ENCODE measurements at places on chromosomes 3 and 15.

DNA sequence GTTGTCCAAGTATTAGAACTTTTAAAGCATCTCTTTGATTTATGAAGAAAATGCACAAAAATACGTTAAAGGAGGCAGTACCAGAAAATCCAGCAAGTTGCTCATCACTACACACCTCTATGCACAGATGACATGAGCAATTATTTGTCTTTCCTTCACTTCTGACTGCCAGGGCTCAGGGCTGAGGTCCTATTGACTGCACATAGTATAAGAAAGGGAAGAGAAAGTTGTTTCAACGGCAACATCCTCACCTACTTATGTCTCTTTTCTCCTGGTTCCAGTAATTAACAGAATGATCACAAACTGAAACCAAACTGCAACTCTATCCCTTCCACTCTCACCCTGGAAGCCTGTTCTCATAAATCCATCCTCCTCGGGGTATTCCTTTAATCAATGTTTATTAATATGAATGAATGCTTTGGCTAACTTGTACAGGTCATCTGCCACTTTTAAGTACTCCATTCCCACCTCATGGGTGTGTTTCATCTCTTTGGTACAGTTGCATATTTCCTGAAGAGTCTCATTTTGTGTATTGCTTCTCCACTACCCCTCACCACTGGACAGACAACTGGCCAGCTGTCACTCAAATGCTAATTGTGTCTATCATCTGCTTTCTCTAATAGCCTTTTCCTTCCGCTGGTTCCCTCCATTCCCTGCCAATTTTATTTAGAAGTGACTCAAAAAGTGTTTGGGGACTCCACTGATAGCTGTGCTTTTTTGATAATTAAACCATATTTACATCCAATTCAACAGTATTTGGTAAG lies 34.5 kb downstream of the RAB27A start:
- DNase-seq = no peak

DNA sequence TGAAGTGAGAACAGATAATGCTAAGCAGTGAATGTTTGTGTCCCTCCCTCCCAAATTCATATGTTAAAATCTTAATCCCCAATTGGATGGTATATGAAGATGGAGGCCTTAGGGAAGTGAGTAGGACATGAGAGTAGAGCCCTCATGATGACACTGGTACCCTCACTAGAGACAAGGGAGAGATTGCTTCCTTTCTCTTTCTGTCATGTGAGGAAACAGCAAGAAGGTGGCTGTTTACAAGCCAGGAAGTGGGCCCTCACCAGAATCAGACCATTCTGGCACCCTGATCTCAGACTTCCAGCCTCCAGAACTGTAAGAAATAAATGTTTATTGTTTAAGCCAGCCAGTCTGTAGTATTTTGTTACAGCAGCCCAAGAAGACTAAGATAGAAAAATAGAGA lies 209.5 kb downstream of the SATB1 start:
- no peak for DNase-seq

DNA sequence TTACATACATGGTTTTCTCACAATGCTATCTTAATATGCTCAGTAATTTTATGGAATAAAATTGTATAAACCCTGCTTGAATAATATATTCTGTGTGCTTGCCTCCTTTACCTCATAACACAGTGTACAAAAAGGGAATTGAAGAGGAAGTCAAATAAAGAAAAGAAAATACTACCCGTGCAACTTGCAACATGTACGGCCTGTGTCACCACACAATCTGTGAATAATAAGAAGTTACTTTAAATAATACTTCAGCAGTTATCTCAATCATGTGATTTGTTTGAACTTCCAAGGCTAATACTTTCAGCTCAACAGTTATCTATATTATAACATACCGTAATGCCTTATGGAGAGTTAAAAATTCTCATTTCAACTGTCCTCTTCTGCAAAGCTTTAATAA lies 58.1 kb upstream of the SATB1 start:
- no peak for DNase-seq

DNA sequence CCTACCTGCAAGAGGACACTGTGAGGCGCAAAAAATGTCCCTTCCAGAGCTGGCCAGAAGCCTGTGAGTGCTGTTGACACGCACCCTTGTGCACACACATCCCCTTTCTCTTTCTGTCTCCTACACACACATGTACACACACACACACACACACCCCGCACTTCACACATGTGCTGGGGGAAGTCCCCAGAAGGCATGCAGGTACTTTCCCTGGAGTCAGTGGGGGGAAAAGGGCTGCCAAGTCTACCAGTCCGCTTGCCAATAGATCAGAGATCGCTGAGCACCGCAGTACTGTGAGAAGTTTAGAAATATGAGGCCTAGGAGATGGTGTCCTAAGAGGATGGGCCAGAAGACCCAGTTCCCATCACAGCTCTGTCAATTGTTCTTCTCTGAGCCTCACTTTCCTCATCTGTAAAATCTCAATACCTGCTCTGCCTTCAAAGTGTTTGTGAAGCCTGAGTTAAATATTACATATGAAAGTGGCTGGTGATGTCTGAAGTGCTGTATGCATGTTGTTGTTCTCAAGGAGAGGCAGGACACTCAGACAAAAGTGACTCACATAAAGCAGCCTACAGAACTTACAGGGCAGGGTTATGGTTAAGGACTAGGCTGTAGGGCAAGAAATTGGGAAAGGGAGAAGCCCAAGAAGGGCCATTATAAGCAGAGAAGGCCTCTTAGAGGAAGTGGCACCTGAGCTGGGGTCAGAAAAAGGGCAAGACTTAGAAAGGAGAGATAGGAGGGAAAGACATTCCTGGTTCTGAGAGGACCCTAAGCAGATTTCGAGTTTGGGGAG lies 6.8 kb downstream of the IL17RE start:
- DNase-seq = peak; percentile 35

DNA sequence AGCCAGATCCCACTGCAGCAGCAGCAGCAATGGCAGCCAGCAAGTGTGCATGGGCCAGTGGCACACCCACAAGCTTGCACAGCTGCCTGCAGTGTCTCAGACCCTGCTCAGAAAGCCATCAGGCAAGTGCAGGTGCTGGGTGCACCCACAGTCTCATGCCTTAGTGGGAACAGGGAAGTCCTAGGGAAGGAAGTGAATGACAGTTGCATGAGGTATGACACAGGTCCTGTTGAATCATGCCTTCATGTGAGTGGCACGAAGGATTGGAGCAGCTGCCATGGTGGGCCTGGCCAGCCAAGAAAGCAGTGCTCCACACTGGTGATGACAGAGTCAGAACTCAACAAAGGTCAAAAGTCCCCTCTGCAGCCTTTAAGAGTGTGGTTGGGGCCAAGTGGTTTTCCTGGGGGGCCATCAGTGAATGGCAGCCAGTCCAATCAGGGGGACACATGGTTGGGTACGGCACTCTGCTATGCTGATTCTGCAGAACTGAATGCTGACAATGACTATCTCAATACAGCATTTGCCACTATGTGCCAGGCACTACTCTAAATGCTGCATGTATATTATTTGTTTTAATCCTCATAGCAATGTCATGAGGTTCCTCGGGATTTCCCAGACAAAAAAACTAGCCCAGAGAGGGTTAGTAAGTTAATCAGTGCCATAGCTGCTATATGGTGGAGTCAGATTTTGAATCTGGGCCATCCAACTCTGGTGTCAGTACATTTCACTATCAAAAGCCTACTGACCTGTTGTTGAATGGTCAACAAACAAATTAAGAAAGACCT lies 94.3 kb downstream of the AQP9 start:
- DNase-seq = no peak

DNA sequence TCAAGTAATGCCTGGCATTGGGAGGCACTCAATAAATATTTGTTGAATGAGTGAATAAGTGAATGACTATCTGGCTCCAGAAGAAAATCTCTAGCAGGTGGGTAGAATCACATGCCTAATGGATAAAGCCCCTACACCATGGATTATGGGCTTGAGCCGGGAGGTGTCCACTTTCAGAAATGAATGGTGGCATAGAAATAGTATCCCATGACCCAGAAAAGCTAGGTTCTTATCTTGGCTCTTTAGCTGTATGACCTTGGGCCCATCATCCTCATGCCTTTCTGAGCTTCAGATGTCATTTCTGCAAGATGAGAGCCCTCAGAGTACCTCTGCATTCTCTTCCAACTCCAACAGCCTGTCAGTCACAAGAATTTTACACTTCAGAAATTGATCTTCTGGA lies 37.3 kb upstream of the TNIK start:
- no peak for DNase-seq

- no peak for DNase-seq
Measured at GRCh38 chr3:129425213-129425612, 3.2 kb downstream of the EFCAB12 start.

DNA sequence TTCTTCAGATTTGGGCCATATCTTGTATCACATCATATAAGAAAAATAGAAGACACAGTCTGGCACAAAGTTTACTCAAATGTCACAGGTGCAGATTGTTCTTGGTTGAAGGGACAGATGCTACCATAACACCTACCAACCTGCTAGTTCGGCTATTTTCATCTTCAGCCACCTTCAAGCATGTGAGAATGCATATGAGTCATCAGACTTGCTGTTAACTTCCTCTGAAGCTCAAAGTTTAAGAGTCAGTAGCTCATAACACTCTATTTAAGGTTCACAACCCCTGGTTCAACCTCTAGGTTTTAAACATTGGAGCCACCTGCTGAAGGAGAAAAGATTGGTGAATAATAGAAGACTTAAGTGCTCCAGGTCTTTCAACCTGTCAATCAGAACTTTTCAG lies 522.8 kb downstream of the NLGN1 start:
- no peak for DNase-seq

DNA sequence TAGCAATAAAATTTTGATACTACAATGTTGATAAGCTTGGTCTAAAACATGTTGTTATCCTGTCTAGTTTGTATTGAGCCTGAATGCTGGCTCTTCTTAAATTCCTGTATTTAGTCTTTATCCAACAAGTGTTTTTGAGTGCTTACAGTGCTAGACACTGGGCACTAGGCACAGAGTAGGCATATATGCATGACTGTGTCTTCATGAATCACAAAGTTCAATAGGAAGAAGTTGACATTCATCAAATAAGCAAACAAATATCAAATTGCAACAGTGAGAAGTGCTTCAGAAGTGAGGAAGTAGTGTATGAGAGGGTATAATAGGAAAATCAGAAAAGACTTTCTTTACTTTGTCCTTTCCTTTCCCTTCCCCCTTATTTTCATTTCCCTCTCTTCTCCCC lies 6.8 kb downstream of the CD96 start:
- DNase-seq = no peak

GRCh38 chr3:14278265-14278798 lies 99.7 kb downstream of the LSM3 start:
- no peak for DNase-seq

- DNase-seq = peak; percentile 67
Measured at GRCh38 chr3:112043621-112044201, 9.2 kb downstream of the TMPRSS7 start.

GRCh38 chr15:52728899-52729298 lies 49.7 kb upstream of the ATOSA start:
- DNase-seq = no peak

DNA sequence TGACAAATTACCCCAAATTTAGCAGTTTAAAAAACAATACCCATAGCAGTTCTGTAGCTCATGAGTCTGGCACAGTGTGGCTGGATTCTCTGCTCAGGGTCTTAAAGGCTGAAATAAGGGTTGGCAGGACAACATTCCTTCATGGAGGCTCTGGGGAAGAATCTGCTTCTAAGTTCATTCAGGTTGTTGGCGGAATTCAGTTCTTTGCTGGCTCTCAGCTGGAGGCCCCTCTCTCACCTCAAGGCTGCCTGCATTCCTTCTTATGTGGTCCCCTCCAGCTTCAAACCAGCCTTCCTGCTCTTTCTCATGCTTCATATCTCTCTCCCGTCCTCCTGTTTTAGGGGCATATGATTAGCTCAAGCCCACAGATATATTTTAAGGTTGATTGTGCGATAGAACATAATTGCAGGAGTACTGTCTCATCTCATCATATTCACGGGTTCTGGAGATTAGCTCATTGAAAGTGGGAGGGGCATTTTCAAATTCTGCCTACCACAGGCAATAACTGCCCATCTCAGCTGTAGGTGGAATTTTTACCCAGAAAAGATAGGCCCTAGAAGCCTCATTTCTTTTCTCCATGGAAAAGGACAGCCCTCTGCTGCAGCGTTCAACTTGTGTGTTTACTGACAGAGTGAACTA lies 5.6 kb upstream of the ZBTB47 start:
- DNase-seq = no peak

DNA sequence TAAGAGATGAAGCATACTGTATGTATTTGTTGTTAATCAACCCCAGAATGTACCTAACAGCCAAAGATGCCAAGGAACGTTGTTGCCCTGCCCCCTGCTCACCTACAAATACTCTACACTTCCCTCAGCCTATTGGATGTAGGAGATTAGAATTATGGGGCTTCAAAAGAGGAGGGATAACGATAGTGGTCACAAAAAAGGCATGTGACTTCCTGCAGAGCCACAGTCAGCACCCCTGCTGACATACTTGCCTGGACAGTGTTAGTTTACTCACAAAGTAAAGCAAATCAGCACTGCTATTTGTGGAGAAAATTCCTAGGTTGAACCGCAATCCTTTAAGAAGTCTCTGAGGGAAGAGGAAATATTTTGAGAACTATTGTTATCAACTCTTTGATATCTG lies 37.9 kb downstream of the PARP15 start:
- DNase-seq = no peak

GRCh38 chr3:152331998-152332397 lies 63.3 kb downstream of the MBNL1 start:
- DNase-seq = no peak

GRCh38 chr15:29685156-29686078 lies 136.9 kb downstream of the TJP1 start:
- DNase-seq = no peak

GRCh38 chr15:40330368-40330836 lies 6.9 kb downstream of the INAFM2 start:
- no peak for DNase-seq

GRCh38 chr15:80992006-80992405 lies 2.4 kb upstream of the MESD start:
- DNase-seq = no peak

DNA sequence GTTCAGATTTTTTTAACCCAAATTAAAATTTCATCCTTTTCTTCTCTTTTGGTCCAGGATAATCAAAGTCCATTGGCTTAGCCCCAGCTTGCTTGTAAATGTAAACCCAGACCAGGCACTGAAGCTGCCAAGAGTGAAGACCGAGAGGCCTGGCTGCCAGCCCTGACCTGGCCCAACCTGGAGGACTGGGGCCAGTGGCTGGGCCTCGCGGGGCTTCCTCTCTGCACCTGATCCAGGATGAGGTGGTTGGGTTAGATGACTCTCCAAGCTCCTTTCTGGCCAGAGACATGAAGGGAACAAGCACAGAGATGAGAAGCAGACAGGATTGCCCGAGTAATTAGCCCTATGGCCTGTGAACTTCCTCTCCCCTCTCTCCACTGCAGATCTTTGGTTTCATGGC lies 50.6 kb downstream of the CMTM6 start:
- no peak for DNase-seq

DNA sequence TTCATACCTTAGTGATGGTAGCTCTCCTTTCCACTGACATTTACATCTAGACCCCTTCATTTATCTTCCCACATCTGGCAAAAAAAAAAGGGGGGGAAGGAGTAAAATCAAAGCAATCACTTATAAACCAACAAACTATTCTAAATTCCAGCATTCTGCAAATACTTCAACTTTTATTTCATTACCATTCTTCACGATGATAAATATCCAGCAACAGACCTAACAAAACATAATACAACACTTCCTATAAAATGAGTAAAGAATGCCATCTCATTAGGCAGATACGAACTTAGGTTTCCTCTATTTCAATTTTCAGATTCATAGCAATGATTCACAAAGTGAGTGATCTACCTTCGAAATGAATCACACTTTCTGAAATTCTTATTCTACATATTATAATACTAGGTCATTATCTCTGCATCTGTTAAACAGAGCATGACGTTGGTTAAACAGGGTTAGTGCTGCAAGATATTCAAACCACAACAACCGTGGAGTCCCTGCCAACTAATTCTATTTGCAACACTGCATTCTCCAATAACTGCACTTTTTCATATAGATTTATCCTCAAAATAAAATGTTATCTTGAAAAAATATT lies at the start of gene LRRFIP2:
Gene LRRFIP2 (minus strand): TSS at position 51 of the 595 bp plus-strand sequence. CDS start 25,599 bp downstream, outside the sequence.
- peak; percentile 37 for DNase-seq

All from CD4-positive, alpha-beta T cell treated with Interleukin-17A for 1 hour (primary cell).